ENCODE measurements at places on chromosomes 2 and 18.
A peak's percentile ranks its signal among the peaks of the same experiment; 100 is the strongest.

DNA sequence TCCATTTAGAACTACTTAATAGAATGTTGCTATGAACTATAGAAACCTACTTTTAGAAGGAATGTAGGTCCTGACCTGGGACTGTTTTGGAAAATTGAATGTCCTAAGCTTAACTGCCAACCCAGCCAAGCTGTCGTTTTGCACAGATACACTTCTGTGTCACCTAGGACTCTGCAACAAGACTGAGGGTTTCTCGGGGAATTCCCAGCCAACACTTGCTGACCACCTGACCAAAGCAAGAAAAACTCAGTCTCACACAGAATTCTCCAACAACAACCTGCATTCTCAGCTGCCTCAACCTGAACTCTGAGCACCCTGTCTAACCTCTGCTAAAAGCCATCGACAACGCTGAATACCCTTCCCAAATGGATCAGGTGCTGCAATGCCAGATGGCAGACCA is 128.2 kb downstream of the SS18 start:
- DNase-seq, result no peak

- no peak for DNase-seq
Measured at GRCh38 chr2:176324862-176325261, 55.6 kb downstream of the MTX2 start.

- no peak for DNase-seq
Measured at GRCh38 chr2:103847276-103847675, 1006.6 kb upstream of the POU3F3 start.

- peak; percentile 87 for DNase-seq
Measured at GRCh38 chr2:207467716-207468347, 61.9 kb upstream of the CREB1 start.

DNA sequence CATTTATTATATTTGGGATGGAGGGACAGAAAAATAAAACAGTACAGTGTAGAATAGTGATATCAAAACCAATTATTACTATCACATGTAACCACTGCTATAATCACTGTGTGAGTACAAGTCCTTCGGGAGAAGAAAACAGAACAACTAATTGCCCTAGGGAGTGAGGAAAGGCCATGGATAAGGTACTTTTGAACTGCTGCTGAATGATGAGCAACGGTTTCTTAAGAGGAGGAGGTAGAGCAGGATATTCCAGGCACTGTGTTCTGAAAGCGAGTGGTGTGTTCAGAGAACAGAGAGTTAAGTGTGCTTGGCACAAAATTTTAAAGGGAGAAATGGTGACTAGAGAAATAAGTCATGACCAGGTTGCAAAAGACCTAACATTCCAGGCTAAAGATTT is 134.2 kb downstream of the CALCRL start:
- DNase-seq, result no peak

GRCh38 chr18:48027401-48027963 is 97.0 kb upstream of the SMAD2 start:
- no peak for DNase-seq

- no peak for DNase-seq
Measured at GRCh38 chr2:39483534-39483933, 46.4 kb upstream of the MAP4K3 start.

- DNase-seq, result no peak
Measured at GRCh38 chr2:66509326-66509811, 74.4 kb downstream of the MEIS1 start.

DNA sequence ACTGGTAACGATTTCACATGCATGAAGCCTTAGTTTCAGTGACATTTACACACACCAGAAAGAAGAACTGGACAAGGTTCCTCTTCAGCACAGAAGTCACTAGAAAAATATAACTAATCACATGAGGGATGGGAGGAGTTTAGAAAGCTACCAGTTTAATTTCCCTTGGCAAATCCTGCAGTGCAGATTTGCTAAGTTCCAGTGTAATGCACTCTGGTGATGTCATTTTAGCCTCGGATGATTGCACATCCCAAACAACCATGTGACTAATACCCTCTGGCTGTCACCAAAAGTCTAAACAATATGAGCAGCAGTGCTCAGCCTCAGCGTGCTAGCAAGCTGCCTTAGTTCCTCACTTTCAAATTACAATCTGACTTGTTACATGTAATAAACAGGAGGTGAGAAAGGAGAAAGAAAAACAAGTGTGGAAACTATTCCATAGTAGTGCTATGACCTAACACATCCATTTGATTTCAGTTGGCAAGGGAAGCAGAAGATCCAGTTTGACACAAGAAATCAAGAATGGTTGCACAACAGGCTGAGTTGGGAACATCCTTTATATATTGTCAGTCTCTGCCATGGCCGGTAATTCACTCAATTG is 35.3 kb upstream of the PPP1CB start:
- DNase-seq, result peak; percentile 87

GRCh38 chr2:134714228-134714627 is 4.6 kb downstream of the TMEM163 start:
- DNase-seq, result no peak

GRCh38 chr2:222594679-222595078 is 61.2 kb downstream of the FARSB start:
- peak; percentile 44 for DNase-seq

DNA sequence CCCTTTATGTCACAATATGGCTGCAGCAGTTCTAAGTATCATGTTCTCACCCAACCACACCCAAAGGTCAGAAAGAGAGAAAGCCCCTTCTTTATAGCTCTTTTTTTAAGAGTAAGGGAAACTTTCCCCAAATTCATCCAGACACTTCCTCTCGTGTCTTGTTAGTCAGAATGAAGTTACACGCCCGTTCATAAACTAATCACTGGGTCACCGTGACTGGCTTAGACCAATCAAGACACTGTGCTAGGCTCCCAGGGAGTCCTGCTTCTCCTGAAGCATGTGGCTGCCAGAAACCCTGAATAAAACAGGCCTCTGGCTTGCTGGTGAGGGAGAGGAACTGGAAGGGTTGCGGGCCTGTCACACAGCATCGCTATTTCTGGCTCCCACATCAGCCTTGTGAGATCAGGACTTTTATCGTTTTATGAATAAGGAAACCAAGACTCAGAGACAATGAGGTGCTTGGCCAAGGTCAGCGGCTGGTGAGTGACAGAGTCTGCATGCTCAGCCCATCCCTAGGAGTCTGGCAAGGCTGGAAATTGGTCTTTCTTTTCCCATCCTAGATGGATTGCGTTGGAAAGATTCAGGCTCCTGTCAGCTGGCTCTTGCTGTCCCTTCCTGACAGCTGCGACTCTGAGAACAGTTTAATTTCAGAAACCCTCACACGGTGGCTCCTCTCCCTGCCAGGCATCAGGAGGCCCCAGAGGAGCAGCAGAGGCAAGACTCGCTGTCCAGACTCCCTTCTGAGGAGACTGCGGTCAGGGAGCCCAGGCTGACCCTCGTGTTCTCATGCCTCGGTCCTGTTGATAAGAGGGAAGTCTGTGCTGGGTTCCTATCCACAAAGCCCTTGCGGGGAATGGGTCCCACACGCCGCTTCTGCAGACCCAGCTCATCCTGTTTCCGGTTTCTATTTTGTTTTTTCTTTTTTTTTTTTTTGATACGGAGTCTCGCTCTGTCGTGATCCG is 104.5 kb upstream of the TAF1B start:
- DNase-seq, result peak; percentile 20

- no peak for DNase-seq
Measured at GRCh38 chr2:88342749-88343148, 109.7 kb downstream of the FOXI3 start.

DNA sequence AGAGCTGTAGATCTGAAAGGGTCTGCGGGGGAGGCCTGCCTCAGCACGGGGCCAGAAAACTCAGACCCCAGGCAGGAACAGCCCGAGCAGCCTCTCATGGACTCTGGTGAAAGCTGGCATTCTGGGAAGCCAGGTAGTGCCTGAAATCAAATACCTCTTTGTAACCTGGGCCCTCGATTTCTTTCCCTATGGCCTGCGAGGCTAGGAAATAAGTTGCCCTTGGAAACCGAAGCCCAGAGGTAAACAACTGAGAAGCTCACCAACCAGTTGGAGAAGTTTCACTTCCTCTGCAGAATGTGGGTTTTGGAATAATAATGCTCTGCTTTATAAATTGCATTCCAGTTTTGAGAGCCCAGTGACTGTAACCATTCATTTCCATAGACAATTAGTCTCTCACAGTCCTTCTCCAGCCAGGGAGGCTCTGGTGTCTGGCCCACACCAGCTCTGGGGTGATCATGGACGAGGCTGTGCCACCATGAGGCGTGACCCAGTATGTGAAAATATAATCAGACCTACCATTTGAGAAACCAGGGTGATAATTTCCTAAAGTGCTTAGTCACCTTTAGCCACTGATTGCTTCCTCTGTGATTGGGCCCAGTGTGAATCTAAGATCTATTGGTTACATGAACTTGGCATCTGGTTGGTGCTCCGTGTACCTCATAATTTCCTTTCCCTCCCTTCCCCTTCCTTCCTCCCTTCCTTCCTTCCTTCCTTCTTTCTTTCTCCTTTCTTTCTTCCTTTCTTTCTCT is 133.1 kb upstream of the PELI1 start:
- DNase-seq, result no peak

GRCh38 chr18:53283708-53284107 is 940.8 kb downstream of the MBD2 start:
- no peak for DNase-seq

DNA sequence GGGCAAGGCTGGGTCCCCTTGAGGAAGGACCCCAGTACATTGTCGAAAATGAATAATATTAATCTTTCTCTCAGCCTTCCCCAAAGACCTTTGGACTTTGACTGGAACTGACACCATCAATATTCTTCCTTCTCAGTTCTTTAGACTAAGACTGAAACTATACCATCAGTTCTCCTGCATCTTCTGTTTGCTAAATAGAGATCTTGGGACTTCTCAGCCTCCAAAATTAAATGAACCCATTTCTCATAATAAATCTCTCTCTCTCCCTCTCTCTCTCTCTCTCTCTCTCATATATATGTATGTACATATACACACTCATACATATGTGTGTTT is 39.7 kb upstream of the VRK2 start:
- DNase-seq, result no peak

DNA sequence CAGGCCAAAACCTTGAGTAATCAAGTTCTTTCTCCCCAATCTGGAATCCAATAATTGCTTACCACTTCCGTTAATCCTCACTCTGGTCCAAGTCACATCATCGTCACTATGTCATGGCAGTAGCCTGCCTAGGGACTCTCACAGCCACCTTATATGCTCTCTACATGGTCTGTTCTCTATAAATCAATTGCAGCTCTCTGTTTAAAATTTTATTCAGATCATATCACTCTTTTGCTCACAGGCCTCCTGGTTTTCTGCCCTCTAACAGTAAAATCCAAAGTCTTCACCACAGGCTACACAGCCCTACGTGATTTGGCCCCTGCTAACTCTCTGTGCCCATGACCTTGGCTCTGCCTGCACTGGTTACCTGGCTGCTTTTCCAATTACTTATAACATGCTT is 188.7 kb downstream of the STK39 start:
- DNase-seq, result no peak

DNA sequence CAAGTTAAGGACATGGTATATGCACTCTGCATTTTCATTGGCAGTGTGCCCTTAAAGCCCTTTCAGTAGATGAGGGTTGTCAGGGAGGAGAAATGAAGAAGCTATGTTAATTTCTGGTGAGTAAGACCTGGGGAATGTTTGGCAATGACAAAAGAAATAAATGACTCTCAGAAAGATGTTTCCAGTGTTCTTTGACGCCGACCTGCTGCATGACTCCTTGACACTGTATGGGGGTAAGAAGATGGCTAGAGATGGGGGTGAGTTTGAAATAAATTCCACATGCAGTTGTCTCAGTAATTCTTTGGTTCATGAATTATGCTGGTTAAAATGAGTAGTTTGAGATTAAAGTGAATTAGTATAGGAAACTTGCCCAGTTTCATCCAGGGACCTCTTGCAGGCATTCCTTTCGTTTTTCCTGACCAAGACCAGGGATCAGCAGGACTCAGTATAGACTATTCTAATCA is 5.9 kb downstream of the CCDC121 start:
- peak; percentile 97 for DNase-seq

- DNase-seq, result no peak
Measured at GRCh38 chr2:47950340-47951301, 44.3 kb upstream of the FBXO11 start.

GRCh38 chr2:84856787-84857186 is 24.1 kb downstream of the TRABD2A start:
- DNase-seq, result no peak

GRCh38 chr18:21300035-21300907 is 58.2 kb downstream of the GREB1L start:
- no peak for DNase-seq

- no peak for DNase-seq
Measured at GRCh38 chr18:75545189-75545588, 117.7 kb upstream of the SMIM21 start.

DNA sequence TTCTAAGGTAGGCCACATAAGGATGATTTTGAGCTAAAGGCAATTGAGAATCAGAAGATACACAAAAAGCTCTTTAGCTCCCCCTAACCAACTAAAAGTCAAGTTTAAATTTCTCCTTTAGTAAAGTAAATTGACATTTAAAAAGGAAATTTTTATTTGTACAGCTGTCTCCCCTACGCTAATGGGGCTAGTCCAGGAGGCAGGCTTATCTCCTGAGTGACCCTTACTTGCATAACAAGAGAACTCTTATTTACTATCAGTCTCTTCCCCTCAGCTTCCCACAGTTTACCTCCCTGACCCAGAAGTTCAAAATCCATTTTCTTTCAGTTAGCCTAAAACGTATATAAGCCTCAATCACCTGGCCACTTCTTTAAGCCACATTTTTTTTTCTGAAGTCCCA is 1002.8 kb upstream of the NRXN1 start:
- DNase-seq, result no peak

DNA sequence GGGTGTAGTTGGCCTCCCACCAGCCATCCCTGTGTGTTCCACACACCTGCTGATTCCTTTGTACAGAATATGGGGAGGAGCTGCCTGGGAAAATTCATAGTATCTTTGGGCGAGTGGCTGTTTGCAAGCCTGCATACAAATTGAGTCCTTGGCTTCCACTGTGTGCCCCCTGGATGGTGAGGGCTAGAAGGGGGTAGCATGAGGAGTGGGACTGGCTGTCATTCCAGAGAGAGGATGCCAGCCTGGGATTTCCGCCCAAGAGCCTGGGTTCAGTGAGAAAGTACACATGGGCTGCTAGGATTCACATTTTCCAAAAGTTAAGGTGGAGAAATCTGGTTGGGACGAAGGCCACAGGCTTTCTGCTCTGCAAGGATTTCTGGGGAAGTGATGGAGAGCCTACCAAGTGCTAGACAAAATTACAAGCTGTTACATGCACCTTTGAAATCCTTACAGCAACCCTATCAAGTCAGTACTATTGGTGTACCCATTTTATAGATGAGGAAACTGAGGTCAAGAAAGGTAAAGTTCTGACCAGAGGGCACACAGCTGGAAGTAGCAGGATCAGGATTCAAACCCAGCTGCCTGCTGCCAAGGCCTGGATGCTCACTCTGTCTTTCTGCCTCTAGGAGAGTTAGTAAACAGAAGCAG is 606 bp upstream of the TOGARAM2 start:
- DNase-seq, result no peak

DNA sequence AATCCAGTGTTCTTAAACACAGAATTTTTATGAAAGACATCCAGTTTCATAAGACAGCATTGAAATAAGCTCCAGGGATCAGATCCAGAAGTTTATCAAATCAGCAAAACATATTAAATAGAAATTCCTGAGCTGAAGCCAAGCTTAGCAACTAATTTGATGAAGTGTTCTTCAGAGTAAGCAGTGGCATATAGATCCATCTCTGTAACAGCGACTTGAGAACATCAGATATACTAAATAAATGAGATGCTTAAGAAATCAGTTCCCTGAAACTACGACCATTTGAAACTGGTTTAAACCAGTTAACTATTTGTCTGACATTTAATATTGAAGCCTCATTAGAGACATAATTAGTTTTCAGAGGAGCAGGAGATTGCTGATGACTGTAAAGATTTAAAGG is 34.1 kb downstream of the PPP1R1C start:
- no peak for DNase-seq

- no peak for DNase-seq
Measured at GRCh38 chr2:56416500-56417176, 232.8 kb downstream of the CCDC85A start.

Measured in fibroblast of skin of abdomen (primary cell).